Muscle of leg (tissue), 16 donors: ENCODE measurements at places on chromosomes 12 and 14. TPM values are rescaled to one million over a fixed set of nuclear protein-coding genes. Genes with fewer than 3 reads are reported as not detected.

- no peak for DNase-seq
- no peaks in the 10 kb centered on the region for H3K36me3 ChIP-seq
Measured at GRCh38 chr12:27285403-27285802, 41.3 kb downstream of the STK38L start.

DNA sequence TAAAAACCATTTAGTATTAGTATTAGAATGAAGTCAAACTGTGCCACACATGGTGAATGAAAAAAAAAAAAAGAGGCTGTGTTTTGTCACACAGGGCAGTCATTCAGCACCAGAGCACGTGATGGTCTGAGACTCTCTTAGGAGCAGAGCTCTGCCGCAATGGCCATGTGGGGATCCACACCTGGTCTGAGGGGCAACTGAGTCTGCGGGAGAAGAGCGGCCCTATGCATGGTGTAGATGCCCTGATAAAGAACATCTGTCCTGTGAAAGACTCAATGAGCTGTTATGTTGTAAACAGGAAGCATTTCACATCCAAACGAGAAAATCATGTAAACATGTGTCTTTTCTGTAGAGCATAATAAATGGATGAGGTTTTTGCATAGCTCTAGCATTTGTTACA is 12.2 kb upstream of the BDKRB1 start:
- no peaks in the 10 kb centered on the region for H3K27me3 ChIP-seq
- H3K36me3 ChIP-seq: peaks cover 5% of the 10 kb centered on the region
- no peak overlapping the region for H3K4me3 ChIP-seq
- no peak overlapping the region for H3K27ac ChIP-seq

GRCh38 chr12:10214136-10214894 is 1.6 kb downstream of the GABARAPL1 start:
- DNase-seq: peak; percentile 41
- H3K36me3 ChIP-seq: peaks cover 7% of the 10 kb centered on the region
- H3K27me3 ChIP-seq: no peaks in the 10 kb centered on the region
- peaks cover 6% of the 10 kb centered on the region for H3K4me1 ChIP-seq
- peak overlapping the region; percentile 97 for H3K27ac ChIP-seq

DNA sequence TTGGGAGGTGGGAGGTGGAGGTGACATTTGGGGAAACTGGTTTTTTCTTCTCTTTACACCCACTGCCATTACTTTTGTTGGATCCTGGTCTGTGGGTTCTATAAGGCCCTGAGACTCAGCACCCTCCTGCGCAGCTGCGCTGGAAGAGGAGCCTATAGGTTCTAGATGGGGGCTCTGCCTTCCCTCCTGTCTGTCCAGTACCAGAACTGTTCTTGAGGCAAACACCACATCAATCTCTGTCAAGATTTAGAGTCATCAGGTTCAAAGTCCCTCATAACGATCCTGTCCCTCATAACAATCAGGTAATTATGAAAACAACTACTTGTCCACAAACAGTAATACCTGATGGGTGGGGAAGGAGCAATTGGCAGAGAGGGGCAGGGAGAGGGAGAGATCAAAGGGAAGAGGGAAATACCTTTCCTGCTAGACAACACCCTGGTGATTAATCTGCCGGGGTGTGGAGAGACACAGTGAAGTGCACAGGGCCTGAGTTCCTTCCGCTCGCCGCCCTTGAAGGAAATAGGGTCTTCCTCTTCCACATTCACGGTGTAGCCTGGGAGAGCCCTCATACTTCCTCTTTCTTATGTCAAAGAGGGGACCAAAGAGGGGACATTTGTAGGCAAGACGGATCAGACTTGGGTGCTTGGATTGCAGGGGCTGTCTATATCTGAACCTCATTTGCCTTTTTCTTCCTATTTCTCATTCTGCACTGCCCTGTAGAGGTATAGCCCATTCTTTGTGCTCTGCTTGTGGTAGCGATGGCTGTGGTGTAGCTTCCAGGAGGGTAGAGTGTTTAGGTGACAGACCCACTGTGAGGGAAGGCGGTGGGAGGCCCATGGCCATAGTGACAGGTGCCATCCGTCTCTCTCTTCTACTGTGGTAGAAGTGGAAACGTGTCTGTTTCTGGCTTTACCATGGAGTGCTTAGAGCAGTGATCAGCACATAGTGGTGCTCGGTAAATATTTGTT is 12.6 kb downstream of the GPRC5A start:
- H3K4me3 ChIP-seq: no peak overlapping the region
- no peak for DNase-seq
- H3K27me3 ChIP-seq: no peaks in the 10 kb centered on the region

DNA sequence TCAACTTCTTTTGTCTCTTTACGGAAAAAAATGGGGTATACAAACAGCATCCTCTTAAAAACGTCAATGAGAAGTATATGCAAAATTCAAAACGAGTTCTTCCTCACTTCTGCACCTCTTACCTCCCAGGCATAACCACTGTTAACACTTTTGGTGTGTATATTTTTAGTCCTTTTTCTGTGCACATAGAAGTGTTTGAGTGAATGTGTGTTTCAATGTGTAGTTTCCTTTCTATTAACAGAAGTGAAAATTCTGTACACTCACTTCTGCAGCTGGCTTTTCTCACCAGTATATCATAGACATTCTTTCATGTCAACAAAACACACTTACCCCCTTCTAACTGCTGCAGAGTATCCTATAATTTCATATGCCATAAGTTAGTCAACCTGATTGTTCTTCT is 5.4 kb downstream of the UBR7 start:
- H3K36me3 ChIP-seq: peaks cover 30% of the 10 kb centered on the region
- H3K27ac ChIP-seq: no peak overlapping the region
- H3K4me3 ChIP-seq: no peak overlapping the region
- H3K27me3 ChIP-seq: no peaks in the 10 kb centered on the region
- H3K4me1 ChIP-seq: peaks cover 8% of the 10 kb centered on the region

- no peak for DNase-seq
- H3K36me3 ChIP-seq: no peaks in the 10 kb centered on the region
- H3K4me3 ChIP-seq: no peak overlapping the region
Measured at GRCh38 chr12:26162905-26163304, 32.5 kb upstream of the SSPN start.

- peak; percentile 65 for DNase-seq
- H3K4me3 ChIP-seq: no peak overlapping the region
- H3K27ac ChIP-seq: peak overlapping the region; percentile 47
- peaks cover 40% of the 10 kb centered on the region for H3K36me3 ChIP-seq
- peaks cover 37% of the 10 kb centered on the region for H3K4me1 ChIP-seq
- no peaks in the 10 kb centered on the region for H3K27me3 ChIP-seq
Measured at GRCh38 chr12:119683413-119683812, 15.5 kb downstream of the PRKAB1 start.

- H3K27ac ChIP-seq: no peak overlapping the region
- DNase-seq: no peak
- no peaks in the 10 kb centered on the region for H3K4me1 ChIP-seq
- H3K4me3 ChIP-seq: no peak overlapping the region
- H3K36me3 ChIP-seq: no peaks in the 10 kb centered on the region
- H3K27me3 ChIP-seq: no peaks in the 10 kb centered on the region
Measured at GRCh38 chr12:105348561-105348960, 18.1 kb downstream of the C12orf75 start.

GRCh38 chr12:6688543-6688998 is 604 bp downstream of the ZNF384 start:
- no peaks in the 10 kb centered on the region for H3K27me3 ChIP-seq
- DNase-seq: no peak
- peak overlapping the region; percentile 83 for H3K4me3 ChIP-seq
- peaks cover 4% of the 10 kb centered on the region for H3K36me3 ChIP-seq

GRCh38 chr12:110744151-110744571 is 1.5 kb upstream of the PPP1CC start:
- peak; percentile 65 for DNase-seq
- peak overlapping the region; percentile 54 for H3K4me3 ChIP-seq
- peaks cover 26% of the 10 kb centered on the region for H3K4me1 ChIP-seq
- peaks cover 2% of the 10 kb centered on the region for H3K27me3 ChIP-seq
- peak overlapping the region; percentile 60 for H3K27ac ChIP-seq
- H3K36me3 ChIP-seq: no peaks in the 10 kb centered on the region

- H3K27me3 ChIP-seq: no peaks in the 10 kb centered on the region
- peaks cover 20% of the 10 kb centered on the region for H3K4me1 ChIP-seq
- H3K4me3 ChIP-seq: no peak overlapping the region
- DNase-seq: no peak
Measured at GRCh38 chr12:49985981-49986380, 13.2 kb downstream of the AQP6 start.

- DNase-seq: peak; percentile 78
- H3K4me1 ChIP-seq: peaks cover 35% of the 10 kb centered on the region
- no peak overlapping the region for H3K4me3 ChIP-seq
- peaks cover 17% of the 10 kb centered on the region for H3K27me3 ChIP-seq
- no peak overlapping the region for H3K27ac ChIP-seq
Measured at GRCh38 chr14:100617410-100618317, 30.4 kb upstream of the BEGAIN start.

DNA sequence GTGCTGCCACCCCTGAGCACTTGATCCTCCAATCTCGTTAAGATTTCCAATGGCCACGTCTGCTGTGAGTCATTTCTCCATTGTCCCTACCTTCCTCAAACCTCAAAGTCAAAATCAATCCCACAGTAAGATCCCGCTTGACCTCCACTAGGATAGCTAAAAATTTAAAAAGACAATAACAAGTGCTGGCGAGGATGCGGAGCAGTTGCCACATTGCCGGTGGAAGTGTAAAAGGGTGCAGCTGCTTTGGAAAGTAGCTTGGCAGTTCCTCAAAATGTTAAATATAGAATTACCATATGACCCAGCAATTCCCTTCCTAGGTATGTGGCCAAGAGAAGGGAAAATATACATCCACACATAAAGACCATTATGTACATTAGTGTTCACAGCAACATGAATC is 9.5 kb upstream of the BCL7A start:
- H3K4me1 ChIP-seq: peaks cover 3% of the 10 kb centered on the region
- H3K27ac ChIP-seq: no peak overlapping the region
- H3K27me3 ChIP-seq: no peaks in the 10 kb centered on the region
- H3K36me3 ChIP-seq: no peaks in the 10 kb centered on the region
- no peak overlapping the region for H3K4me3 ChIP-seq
- no peak for DNase-seq

- no peak overlapping the region for H3K4me3 ChIP-seq
- no peak for DNase-seq
- H3K27me3 ChIP-seq: no peaks in the 10 kb centered on the region
Measured at GRCh38 chr14:101276309-101277091, 284.8 kb upstream of the DIO3 start.

DNA sequence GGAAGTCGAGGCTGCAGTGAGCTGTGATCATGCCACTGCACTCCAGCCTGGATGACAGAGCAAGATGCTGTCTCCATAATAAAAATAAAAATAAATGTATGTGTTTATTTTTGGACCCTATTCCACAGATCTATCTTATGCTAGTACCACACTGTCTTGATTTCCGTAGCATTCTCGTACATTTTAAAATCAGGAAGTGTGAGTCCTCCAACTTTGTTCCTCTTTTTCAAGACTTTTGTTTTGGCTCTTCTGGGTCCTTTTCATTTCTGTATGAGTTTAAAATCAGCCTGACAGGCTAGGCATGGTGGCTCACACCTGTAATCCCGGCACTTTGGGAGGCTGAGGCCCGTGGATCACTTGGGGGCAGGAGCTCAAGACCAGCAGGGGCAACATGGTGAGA is 25.8 kb downstream of the DAO start:
- H3K4me1 ChIP-seq: no peaks in the 10 kb centered on the region
- H3K27ac ChIP-seq: no peak overlapping the region
- no peaks in the 10 kb centered on the region for H3K27me3 ChIP-seq
- no peaks in the 10 kb centered on the region for H3K36me3 ChIP-seq
- H3K4me3 ChIP-seq: no peak overlapping the region

DNA sequence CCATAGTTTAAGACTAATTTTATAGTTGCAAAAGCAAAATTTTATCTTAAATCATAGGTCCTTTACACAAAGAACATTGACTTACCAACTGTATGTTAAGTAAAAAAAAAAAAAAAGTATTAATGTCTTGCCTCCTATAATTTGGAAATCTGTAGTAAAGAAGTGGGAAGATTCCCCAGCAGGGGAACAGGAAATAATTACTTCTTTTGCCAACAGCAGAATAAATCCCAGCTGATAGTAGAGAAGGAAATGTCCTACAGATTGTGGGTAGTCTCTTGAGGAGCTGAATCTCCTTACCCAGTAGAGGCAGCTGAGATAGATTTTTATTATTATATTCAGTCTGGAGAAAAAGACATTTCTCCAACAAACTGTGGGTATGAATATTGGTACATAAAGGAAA is 193.7 kb downstream of the SLC6A15 start:
- no peak overlapping the region for H3K27ac ChIP-seq
- no peaks in the 10 kb centered on the region for H3K27me3 ChIP-seq
- no peaks in the 10 kb centered on the region for H3K36me3 ChIP-seq
- H3K4me1 ChIP-seq: no peaks in the 10 kb centered on the region
- DNase-seq: no peak

GRCh38 chr12:6180268-6181051 is 19.7 kb upstream of the CD9 start:
- H3K36me3 ChIP-seq: no peaks in the 10 kb centered on the region
- H3K27me3 ChIP-seq: no peaks in the 10 kb centered on the region
- H3K27ac ChIP-seq: peak overlapping the region; percentile 75
- H3K4me3 ChIP-seq: no peak overlapping the region

DNA sequence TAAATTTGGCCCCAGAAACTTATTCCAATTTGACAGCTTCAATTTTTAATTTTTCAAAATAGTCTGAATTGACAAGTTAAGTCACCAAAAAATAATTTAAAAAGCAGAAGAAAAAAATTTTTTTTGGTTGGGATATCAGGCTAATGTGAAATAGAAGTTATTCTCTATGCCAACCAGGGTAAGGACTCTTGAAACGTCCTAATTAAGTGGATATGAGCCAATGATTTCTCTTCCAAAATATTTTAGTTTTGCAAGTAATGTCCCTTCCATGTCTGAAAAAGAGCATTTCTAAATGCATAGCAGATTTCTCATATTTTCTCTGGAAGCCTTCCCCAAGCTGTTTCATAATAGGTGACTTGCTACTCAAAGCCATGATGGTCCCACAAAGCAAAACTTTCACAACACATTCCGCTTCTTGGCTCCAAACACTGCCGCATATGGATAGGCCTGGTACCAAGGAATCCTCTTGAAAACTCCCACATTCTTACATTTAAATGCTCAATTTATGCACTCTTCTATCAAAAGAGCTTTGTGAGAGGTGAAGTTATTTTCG is 65.1 kb downstream of the SIX6 start:
- H3K4me1 ChIP-seq: no peaks in the 10 kb centered on the region
- DNase-seq: peak; percentile 87
- H3K36me3 ChIP-seq: no peaks in the 10 kb centered on the region
- no peaks in the 10 kb centered on the region for H3K27me3 ChIP-seq
- no peak overlapping the region for H3K4me3 ChIP-seq

RHOJ gene
- total RNA-seq: 7.1 TPM

OSBPL8 gene
- total RNA-seq: 25.4 TPM

TBX3 gene
- 16.6 TPM for total RNA-seq

KIF21A gene
- 4.0 TPM for total RNA-seq

RNU4-1 gene
- 636 TPM for total RNA-seq

IKZF4 gene
- 2.2 TPM for total RNA-seq

CAPZA3 gene
- total RNA-seq: not detected

PRB2 gene
- not detected for total RNA-seq

RASAL1 gene
- total RNA-seq: 0.04 TPM

NAV3 gene
- total RNA-seq: 34.6 TPM

GALNT8 gene
- 5.5 TPM for total RNA-seq

BRAP gene
- total RNA-seq: 15.4 TPM

KLHDC2 gene
- total RNA-seq: 88.7 TPM

GOLT1B gene
- total RNA-seq: 41.0 TPM
